Glutamatergic neuron (in vitro differentiated cells): ENCODE measurements at places on chromosomes 6 and 20. TPM values are rescaled to one million over a fixed set of nuclear protein-coding genes. Genes with fewer than 3 reads are reported as not detected.

The DLGAP4 gene
- 199 TPM for total RNA-seq

The RPP21 gene
- total RNA-seq, result 36.7 TPM

The LHFPL5 gene
- 1.7 TPM for total RNA-seq

The CASP8AP2 gene
- 20.3 TPM for total RNA-seq

The SNAI1 gene
- total RNA-seq, result 3.9 TPM

The OR12D3 gene
- total RNA-seq, result not detected

The LRRC1 gene
- 2.6 TPM for total RNA-seq

The ARFRP1 gene
- total RNA-seq, result 51.9 TPM

- H3K27me3 ChIP-seq, result peaks cover 12% of the 10 kb centered on the region
- no peak for DNase-seq
- no peaks in the 10 kb centered on the region for H3K36me3 ChIP-seq
- no peaks in the 10 kb centered on the region for H3K4me1 ChIP-seq
- H3K27ac ChIP-seq, result no peak overlapping the region
- H3K4me3 ChIP-seq, result no peak overlapping the region
Measured at GRCh38 chr6:37004044-37004980, 1.1 kb upstream of the FGD2 start.

DNA sequence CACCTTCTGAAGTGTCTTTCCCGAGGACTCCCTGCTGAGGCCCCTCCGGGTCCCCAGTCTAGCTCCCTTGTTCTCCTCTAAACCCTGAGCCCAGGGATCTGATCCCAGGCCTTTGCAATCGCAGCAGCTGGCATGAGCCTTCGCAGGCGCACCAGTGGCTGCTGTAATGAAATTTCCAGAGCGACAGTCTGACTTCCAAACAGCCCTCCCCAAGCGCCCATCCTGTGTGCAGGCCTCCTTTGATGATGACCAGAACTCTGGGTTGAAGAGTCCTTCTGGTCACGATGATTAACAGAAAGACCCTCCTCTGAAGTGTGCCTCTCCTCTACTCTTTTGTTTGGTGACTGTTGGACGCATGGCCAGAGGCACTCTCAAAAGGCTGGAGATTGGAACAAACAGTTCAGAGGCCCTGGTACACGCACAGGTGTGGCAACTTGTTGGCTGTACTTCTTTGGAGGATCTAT, 89.1 kb upstream of the MPC1 start:
- no peak overlapping the region for H3K27ac ChIP-seq
- DNase-seq, result peak; percentile 1
- H3K27me3 ChIP-seq, result peaks cover 23% of the 10 kb centered on the region
- H3K36me3 ChIP-seq, result no peaks in the 10 kb centered on the region
- no peak overlapping the region for H3K4me3 ChIP-seq
- H3K4me1 ChIP-seq, result peaks cover 46% of the 10 kb centered on the region

DNA sequence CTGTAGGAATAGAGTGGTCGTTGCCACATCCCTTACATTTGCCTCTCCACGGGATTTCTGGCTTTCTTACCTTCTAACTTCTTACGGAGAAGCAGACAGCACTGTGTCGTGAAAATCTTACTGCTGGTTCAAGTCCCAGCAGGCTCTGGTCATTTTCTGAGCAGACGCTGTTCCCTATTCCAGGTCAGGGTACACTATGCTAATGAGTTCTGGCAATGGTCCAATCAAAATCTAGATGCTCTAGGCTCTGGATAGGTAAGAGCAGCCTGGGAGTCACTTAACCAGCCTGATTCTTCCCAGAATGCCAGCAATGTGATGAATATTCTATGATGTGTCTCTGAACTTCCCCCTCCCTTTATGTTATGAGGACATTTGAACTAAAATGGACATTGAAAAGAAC, at the start of gene GCM1:
TSS of gene GCM1 (minus strand) at position 158 of the 400 bp plus-strand sequence. CDS start 3,209 bp downstream, outside the sequence.
- no peak within 1 kb of the TSS for H3K4me3 ChIP-seq
- H3K36me3 ChIP-seq, result no peaks in the 10 kb centered on the region
- H3K27me3 ChIP-seq, result no peaks in the 10 kb centered on the region
- no peaks in the 10 kb centered on the region for H3K4me1 ChIP-seq
- H3K27ac ChIP-seq, result no peak within 1 kb of the TSS

GRCh38 chr6:89281779-89282246, 33.3 kb downstream of the GABRR2 start:
- no peak overlapping the region for H3K27ac ChIP-seq
- H3K27me3 ChIP-seq, result no peaks in the 10 kb centered on the region
- H3K36me3 ChIP-seq, result no peaks in the 10 kb centered on the region

DNA sequence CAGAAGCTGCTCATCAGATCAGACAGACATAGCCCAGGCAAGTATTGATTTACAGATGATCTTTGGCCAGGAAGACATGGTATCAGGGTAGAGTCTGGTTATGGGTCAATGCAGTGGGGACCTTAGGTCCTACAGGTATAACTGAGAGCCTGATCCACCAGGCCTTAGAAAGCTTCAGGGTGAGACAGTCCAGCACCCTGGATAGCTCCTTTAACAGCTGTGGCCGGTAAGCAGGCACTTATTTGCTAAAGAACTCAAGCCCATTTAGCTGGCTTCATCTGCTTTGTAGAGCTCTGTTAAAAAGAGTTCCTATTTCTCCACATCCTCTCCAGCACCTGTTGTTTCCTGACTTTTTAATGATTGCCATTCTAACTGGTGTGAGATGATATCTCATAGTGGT, 39.6 kb downstream of the ESR1 start:
- no peaks in the 10 kb centered on the region for H3K27me3 ChIP-seq
- H3K36me3 ChIP-seq, result no peaks in the 10 kb centered on the region
- H3K27ac ChIP-seq, result no peak overlapping the region

DNA sequence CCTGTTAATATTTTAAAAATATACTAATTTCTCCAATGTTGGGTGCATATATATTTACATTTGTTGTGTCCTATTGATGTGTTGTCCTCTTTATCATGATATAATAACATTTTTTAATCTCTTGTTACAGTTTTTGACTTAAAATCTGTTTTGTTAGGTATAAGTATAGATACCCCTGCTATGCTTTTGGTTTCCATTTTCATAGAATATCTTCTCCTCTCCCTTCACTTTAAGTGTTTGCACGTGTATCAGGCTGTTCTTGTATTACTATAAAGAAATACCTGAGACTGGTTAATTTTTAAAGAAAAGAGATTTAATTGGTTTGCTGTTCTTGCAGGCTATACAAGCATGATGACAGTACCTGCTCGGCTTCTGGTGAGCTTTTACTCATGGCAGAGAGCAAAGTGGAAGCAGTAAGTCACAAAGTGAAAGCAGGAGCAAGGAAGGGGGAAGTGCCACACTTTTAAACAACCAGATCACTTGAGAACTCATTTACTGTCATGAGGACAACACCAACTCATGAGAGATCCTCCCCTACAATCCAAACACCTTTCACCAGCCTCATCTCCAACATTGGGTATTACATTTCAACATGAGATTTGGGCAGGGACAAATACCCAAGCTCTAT, 340.5 kb upstream of the SYNCRIP start:
- H3K27ac ChIP-seq, result no peak overlapping the region
- H3K36me3 ChIP-seq, result peaks cover 23% of the 10 kb centered on the region
- peaks cover 5% of the 10 kb centered on the region for H3K27me3 ChIP-seq
- no peak for DNase-seq
- H3K4me3 ChIP-seq, result no peak overlapping the region
- H3K4me1 ChIP-seq, result peaks cover 5% of the 10 kb centered on the region

GRCh38 chr6:34027939-34028441, 117.9 kb downstream of the GRM4 start:
- no peak overlapping the region for H3K4me3 ChIP-seq
- H3K27me3 ChIP-seq, result peaks cover 9% of the 10 kb centered on the region
- peaks cover 14% of the 10 kb centered on the region for H3K36me3 ChIP-seq
- no peak for DNase-seq

GRCh38 chr6:53796791-53797190, 2.0 kb downstream of the LRRC1 start:
- H3K4me3 ChIP-seq, result no peak overlapping the region
- peaks cover 5% of the 10 kb centered on the region for H3K4me1 ChIP-seq
- no peak for DNase-seq
- no peaks in the 10 kb centered on the region for H3K36me3 ChIP-seq

GRCh38 chr6:27419363-27419762, 30.8 kb downstream of the ZNF391 start:
- H3K27me3 ChIP-seq, result no peaks in the 10 kb centered on the region
- no peak for DNase-seq
- no peaks in the 10 kb centered on the region for H3K36me3 ChIP-seq
- peaks cover 2% of the 10 kb centered on the region for H3K4me1 ChIP-seq

GRCh38 chr20:58213121-58213520, 15.3 kb downstream of the ANKRD60 start:
- no peak for DNase-seq
- peaks cover 5% of the 10 kb centered on the region for H3K36me3 ChIP-seq
- no peak overlapping the region for H3K4me3 ChIP-seq
- H3K27me3 ChIP-seq, result peaks cover 4% of the 10 kb centered on the region

- no peak for DNase-seq
- H3K36me3 ChIP-seq, result no peaks in the 10 kb centered on the region
- H3K27ac ChIP-seq, result no peak overlapping the region
- H3K4me1 ChIP-seq, result no peaks in the 10 kb centered on the region
- no peaks in the 10 kb centered on the region for H3K27me3 ChIP-seq
- H3K4me3 ChIP-seq, result no peak overlapping the region
Measured at GRCh38 chr6:113221850-113222249, 635.3 kb upstream of the MARCKS start.

- peaks cover 8% of the 10 kb centered on the region for H3K4me1 ChIP-seq
- no peak for DNase-seq
- no peak overlapping the region for H3K4me3 ChIP-seq
- no peak overlapping the region for H3K27ac ChIP-seq
Measured at GRCh38 chr20:38863024-38863851, 57.7 kb downstream of the PPP1R16B start.

DNA sequence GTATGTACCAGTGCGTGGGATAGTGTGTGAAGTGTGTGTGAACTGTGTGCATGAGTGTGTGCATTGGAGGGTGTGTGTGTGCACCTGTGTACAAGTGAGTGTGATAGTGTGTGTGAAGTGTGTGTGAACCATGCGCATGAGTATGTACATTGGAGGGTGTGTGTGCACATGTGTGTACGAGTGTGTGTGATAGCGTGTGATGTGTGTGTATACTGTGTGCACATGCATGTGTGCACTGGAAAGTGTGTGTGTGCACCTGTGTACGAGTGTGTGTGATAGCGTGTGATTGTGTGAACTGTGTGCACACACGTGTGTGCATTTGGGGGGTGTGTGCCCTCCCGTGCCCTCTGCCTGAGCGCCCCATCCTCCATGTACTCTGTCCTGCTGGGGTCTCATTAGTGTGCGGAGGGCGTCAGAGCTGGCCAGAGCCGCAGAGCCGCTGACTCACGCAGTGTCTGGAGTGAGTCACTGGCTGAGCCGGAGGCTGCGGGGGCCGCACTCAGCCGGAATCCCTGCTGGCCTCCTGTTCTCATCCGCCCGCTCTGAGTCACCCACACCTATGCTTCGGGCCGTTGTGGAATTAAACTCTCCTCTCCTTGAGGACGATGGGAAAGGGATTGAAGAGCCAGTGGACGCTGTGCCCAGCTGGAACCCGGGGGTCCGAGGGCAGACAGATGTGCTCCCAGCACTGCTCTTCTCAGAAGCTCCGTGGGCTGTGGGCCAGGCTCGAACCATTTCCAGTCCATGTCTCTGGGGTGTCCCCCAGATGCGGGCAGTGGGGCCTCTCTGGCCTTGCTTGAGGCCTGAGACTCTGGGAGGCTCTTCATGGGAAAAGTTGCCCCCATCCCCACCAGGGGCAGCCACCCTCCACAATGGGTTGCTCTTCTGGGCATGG, 27.3 kb upstream of the STX16 start:
- H3K36me3 ChIP-seq, result peaks cover 6% of the 10 kb centered on the region
- no peak overlapping the region for H3K27ac ChIP-seq
- no peak for DNase-seq
- peaks cover 5% of the 10 kb centered on the region for H3K4me1 ChIP-seq

- peaks cover 6% of the 10 kb centered on the region for H3K4me1 ChIP-seq
- no peak overlapping the region for H3K4me3 ChIP-seq
- no peaks in the 10 kb centered on the region for H3K36me3 ChIP-seq
- DNase-seq, result peak; percentile 39
- H3K27me3 ChIP-seq, result no peaks in the 10 kb centered on the region
Measured at GRCh38 chr6:87391334-87391733, 16.4 kb upstream of the CFAP206 start.
